Non-pigmented ciliary epithelial cell (primary cell): ENCODE measurements at places on chromosomes 6 and 20.

- DNase-seq = no peak
These were observed 46.3 kb downstream of the OR2B2 start for GRCh38 chr6:27865850-27866356.

GRCh38 chr6:31669676-31670075 is at the start of gene LY6G5B:
Gene LY6G5B (plus strand): TSS chr6:31669976. CDS start chr6:31670951, 975 bp downstream.
- DNase-seq = no peak

DNA sequence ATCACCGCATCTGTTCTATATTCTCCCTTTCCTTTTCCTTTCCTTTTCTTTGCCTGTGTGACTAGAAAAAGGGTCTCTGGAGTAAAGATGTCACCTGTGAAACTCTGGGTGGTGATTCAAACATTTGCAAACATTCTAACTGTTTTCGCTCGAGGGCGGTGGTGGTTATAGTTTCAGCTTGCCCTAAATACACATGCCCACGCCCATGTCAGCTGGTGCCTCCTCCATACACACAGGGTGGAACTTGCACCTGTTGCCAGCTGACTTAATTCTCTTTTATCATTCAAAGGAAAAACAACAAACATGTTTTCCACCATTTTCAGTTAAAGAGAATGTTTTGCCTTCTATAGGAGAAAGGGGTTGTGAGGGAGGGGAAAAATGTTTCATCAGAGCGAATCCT is 381.9 kb upstream of the ARID1B start:
- DNase-seq = no peak

- DNase-seq = no peak
These were observed 96.7 kb downstream of the SNX5 start for GRCh38 chr20:17871886-17872285.

DNA sequence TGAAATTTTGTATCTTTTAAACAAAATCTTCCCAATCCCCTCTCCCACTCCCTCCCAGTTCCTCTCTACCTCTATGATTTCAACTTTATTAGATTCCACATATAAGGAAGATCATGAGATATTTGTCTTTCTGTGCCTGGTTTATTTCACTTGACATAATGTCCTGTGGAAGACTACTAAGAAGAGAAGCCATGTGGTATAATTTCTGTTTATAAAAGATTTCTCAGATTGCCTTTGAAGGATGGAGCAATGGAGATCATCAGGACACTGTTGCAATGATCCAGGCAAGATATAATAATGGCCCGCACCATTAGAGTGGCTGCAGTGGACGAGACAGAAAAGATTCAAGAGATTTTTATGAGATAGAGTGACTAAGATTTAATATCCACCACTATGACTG is 13.1 kb downstream of the NRSN1 start:
- no peak for DNase-seq

- no peak for DNase-seq
These were observed 11.1 kb upstream of the TXNDC5 start for GRCh38 chr6:7921632-7922092.

GRCh38 chr6:87124074-87124473 is 29.2 kb upstream of the CGA start:
- no peak for DNase-seq

DNA sequence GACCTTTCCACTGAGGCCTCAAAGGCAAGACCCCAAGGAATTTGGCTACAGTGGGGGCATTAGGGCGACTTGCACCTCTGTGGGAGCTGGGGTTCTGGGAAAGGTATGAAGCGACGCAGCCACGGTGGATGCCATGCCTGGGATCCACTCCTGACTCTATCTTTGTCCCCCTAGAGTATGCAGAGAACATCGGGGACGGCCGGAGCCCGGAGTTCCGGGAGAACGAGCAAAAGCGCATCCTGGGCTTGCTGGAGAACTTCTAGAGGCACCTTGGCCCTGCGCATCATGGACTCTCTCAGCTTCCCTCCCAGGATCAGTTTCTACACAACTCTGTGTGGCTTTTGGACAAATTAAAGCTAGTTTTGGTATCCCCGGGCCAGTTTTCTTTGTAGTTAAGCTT is 31.2 kb upstream of the VSTM2L start:
- no peak for DNase-seq

DNA sequence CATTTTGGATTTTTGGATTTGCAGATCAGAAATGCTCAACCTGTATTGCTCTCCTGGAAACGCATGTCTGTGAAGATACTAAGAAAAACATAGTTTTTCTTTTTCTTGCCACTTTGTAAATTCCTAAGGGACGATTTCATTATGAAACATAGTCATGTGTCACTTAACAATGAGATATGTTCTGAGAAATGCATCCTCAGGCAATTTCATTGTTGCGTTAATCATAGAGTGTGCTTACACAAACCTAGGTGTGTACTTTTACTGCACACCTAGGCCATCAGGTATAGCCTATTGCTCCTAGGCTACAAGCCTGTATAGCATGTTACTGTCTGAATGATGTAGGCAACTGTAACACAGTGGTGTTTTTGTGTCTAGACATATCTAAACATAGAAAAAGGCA is 13.4 kb upstream of the THEMIS start:
- no peak for DNase-seq

GRCh38 chr6:31423550-31423949 is 20.2 kb downstream of the MICA start:
- no peak for DNase-seq

- no peak for DNase-seq
These were observed 704.8 kb upstream of the SLC35B3 start for GRCh38 chr6:9140172-9140571.

DNA sequence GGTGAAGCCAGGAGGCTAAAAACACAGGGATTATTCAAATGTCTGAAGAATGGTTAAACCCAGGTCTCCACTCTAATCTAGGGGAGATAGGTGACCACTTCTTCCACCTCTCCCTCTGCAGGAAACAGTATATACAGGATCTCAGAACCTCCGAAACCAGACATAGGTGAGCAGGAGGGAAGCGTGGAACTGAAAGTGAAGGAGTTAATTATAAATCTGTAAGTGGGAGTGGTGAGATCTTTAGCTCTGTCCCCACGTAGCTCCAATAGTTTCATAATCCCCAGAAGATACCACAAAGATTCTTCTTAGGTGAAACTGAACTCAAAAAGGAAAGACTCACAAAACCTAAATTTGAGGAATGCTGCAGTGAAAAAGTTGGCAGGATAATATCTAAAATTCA is 76.8 kb downstream of the THEMIS start:
- no peak for DNase-seq

GRCh38 chr20:2837221-2837960 is 3.1 kb downstream of the PCED1A start:
- DNase-seq = no peak

DNA sequence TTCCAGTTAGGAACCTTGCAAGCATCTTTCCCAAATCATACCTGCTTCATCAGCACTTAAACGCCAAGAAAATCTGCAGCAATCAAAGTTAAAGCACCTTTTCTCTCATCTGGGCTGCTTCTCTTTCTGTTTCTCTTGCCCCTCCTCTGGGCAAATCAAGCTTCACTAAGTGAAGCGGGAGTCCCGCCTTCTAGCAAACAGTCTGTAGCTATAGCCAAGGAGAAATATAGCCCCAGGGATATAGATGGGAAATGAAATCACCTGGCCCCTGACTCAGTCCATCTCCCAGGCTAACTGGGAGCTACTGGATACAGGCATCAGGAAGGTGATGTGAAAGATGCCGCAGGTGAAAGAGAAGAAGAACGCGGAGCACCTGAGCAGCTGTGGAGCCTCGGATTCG is 481.9 kb downstream of the C6orf118 start:
- no peak for DNase-seq

GRCh38 chr6:36769183-36769675 is 70.0 kb downstream of the CPNE5 start:
- DNase-seq = no peak

- DNase-seq = no peak
These were observed 3.7 kb upstream of the PMEPA1 start for GRCh38 chr20:57713505-57713903.

- no peak for DNase-seq
These were observed 12.3 kb downstream of the LOC128125822 start for GRCh38 chr6:63584566-63584965.

GRCh38 chr20:62451156-62451767 is 23.9 kb upstream of the RBBP8NL start:
- no peak for DNase-seq

DNA sequence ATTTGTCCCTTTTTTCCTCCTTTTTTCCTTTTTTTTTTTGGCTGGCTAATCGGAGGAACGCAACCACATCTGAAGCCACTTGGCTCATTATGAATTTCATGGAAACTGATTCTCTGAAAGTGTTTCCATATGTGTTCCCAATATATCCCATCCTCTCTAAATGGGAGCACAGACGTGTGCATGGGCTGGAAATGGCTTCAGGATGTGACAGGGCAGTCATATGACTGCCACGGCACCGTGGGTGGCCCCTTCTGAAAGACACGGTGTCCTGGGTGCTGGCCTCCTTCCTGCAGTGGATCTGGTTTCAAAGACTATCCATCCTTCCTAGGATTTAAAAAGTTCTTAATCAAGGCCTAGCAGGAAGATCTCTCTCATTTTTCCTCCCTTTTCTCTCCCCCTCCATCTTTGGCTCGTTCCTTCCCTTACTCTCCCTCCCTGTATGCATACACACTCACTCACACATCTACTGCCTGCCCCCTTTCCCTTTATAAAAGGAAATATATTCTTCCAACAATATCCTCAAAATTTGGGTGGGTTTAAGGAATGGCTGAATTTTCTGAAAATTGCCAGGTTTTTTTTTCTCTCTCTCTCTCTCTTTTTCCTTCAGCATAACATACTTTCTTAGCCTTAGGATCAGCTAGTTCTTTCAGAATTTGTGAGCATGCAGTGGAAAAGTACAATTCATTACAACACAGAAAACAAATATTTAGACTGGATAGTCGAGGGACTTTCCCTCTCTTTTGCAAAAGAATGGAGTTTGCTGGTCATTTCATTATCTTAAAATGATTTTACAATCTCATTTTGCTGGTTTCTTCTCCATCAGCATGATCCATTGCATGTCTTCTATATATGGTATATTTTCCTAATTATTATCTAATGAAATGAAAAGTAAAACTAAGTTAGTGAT is 161.2 kb upstream of the SUPT3H start:
- no peak for DNase-seq

DNA sequence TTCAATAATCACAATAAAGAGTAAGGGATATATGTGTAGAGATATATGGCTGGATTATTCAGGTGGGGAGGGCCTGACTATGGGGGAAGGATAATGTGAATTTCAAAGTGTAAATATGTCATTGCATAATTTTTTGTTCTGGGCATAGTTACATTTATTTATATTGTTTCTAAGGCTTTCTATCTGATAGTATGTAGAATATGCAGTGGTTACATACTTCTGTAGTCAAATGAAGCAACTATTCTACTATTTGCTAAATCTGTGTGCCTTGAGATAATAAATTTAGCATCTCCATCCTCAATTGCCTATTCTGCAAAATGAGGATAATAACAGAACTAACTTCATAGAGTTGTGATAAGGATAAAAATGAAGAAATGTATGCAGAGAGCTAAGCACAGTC is 359.2 kb downstream of the CDKAL1 start:
- DNase-seq = no peak

DNA sequence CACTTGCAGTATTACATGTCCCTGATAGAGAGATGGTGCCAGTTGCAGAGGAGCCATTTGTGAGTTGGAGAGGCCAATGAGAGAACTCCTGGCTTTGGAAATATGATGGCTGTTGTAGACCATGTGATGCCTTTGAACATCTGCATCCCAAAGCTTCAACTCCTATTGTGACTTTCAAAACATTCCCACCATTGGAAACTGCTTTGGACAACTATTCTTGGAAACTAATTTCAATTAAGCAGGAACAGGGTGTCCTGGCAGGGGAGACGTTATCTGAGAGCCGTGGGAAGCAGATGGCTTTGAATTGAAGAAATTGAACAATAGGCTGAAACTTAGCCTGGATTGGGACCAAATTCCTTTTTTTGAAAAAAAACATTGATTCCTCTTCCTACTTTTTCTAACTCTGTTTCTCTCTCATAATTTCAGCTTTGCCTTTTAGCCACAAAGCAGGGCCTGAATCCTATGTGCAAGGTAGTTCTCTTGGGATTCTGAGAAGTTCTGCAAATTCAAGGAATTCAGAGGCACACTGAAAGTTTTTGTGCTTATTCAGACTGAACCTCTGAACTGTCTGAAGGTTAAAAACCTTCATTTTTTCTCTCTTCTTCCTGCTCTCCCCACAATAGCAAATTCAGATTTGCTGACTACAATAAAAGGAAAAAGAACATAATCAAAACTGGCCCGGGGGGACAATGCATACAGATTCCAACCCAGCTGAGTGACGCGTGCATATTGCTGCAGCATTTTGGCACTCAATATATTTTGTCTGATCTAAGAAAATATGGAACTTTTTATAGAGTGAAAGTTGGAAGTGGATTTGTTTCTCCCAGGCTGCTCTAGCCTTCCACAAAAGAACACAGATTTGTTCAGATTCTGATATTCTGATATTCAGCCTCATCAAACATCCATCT is 720.4 kb upstream of the CHD6 start:
- no peak for DNase-seq

GRCh38 chr6:49110916-49111315 is 352.1 kb downstream of the MMUT start:
- no peak for DNase-seq

GRCh38 chr6:158313989-158314388 is 1.7 kb downstream of the TULP4 start:
- no peak for DNase-seq

DNA sequence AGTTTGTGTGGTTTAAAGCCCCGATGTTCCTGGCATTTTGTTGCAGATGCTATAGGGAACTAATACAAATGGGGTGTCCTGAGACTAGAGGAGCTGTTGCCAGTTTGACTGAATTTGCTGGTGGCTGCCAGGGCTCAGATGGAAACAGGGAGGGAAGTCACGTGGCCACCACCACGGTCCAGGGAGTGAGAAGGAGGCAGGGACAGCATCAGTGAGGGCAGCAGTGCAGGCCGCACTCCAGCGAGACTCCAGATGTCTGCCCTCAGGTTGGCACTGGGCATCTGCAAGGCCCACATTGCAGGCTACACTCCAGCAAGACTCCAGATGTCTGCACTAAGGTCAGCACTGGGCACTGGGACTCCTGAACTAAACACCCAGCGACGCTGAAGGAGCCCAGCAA is 86.2 kb downstream of the RAMACL start:
- DNase-seq = no peak

GRCh38 chr6:42165016-42165415 is 8.1 kb upstream of the GUCA1A start:
- no peak for DNase-seq
